T-cell (primary cell): ENCODE measurements at places on chromosomes 1 and 21.
A peak's percentile ranks its signal among the peaks of the same experiment; 100 is the strongest.

DNA sequence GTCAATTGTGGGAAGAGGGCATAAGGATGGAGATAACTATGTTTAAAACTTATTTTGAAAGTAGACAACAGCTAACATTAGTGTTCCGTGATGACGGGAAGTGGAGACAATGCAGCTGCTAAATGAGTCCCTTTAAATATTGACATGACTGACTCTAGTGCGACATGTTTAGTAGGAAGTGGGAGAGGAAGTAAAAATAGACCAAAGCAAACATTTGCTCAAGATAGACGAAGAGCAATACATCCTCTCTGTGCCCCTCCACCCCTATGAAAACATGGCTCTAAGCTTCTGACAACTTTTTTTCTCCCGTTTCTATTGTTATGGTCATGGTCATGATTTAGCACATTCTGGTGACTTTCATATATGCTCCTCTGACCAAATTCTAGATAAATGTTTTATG, 60.0 kb upstream of the HMCN1 start:
- peaks cover 11% of the 10 kb centered on the region for H3K4me1 ChIP-seq
- H3K27ac ChIP-seq: peak overlapping the region; percentile 25
- DNase-seq: no peak

- no peak for DNase-seq
- no peaks in the 10 kb centered on the region for H3K36me3 ChIP-seq
Measured at GRCh38 chr1:185404907-185405568, 88.0 kb upstream of the IVNS1ABP start.

DNA sequence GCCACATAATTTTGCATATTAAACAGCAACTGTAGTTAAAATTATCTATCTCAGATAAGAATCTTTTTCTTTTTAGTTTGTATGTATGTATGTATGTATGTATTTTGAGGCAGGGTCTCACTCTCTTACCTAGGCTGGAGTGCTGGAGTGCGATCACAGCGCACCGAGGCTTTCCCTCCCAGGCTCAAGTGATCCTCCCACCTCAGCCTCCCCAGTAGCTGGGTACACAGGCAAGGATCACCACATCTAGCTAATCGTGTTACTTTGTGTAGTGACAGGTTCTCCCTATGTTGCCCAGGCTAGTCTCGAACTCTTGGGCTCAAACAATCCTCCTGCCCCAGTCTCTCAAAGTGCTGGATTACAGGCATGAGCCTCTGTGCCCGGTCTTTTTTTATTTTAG, 30.5 kb upstream of the PUM1 start:
- no peak overlapping the region for H3K4me3 ChIP-seq
- no peak for DNase-seq
- H3K36me3 ChIP-seq: no peaks in the 10 kb centered on the region
- H3K27me3 ChIP-seq: peaks cover 3% of the 10 kb centered on the region

DNA sequence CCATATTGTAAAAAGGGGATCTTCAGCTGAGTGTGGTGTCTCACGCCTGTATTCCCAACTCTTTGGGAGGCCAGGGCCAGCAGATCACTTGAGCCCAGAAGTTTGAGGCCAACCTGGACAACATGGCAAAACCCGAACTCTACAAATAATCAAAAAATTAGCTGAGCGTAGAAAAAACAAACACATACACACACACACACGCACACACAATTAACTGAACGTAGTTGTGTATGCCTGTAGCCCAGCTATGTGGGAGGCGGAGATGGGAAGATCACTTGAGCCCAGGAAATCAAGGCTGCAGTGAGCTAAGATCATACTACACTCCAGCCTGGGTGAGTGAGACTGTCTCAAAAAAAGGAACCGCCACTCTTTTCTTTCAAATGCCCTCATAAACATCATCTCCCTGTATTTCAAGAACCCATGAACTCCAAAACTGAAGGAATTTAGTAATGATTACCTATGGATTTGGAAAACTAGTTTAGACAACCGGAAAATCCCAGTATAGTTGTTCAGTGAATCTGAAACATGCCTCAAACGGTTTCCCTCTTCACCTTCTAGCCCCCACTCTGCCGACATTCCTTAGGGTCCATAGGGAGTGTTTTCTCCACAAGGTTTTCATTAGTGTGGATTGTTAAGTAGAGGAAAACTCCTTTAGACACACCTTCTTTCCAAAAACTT, 4.5 kb downstream of the TXNIP start:
- H3K27me3 ChIP-seq: no peaks in the 10 kb centered on the region
- peaks cover 8% of the 10 kb centered on the region for H3K36me3 ChIP-seq
- H3K4me3 ChIP-seq: peak overlapping the region; percentile 100

DNA sequence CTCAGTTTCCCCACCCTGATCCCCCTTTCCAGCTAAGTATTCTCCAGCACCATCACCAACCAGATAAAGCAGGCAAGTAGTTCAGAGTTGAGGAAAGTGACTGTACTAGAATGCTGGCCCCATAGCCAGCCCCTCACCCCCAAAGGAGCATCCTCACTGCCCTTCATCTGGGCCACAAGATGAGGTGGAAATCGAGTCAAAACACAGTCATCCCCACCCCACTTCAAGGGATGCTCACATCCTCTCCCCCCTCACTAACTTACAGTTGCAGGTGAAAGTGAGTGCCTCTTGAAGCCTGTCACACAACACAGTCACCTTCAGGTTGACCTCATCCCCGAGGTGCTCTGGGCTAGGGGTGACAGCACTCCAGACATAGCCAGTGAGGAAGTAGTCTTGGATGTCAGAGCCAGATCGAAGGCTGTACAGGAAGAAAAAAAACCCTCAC, 30.4 kb downstream of the PIK3C2B start:
- no peak overlapping the region for H3K27ac ChIP-seq
- no peak for DNase-seq
- peaks cover 58% of the 10 kb centered on the region for H3K4me1 ChIP-seq
- no peaks in the 10 kb centered on the region for H3K27me3 ChIP-seq
- peaks cover 14% of the 10 kb centered on the region for H3K36me3 ChIP-seq
- H3K4me3 ChIP-seq: no peak overlapping the region

DNA sequence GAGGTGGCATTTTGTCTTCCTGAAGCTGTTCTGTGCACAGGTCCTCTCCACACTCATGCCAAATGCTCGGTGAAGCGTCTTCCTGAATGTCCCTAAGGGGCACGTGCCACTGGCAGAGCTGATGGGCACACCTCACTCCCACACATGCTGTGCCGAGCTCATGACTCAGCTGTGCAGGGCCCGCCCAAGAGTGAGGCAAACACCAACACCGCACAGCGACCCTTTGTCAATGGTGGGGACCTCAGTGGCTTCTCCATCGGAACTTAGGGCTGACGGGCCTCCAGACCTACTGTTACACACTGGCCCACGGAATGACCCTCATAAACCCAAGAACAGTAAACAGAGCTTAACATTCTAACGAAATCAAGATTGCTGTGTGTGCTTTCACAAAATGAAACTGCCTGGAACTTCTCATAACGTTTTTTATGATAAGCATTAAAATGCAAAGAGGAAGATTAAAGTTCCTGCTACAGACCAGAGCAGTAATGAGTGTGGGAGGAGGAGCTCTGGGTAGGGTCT, 89.3 kb downstream of the SIM2 start:
- no peak overlapping the region for H3K27ac ChIP-seq
- H3K4me1 ChIP-seq: no peaks in the 10 kb centered on the region
- DNase-seq: no peak
- no peak overlapping the region for H3K4me3 ChIP-seq
- H3K36me3 ChIP-seq: no peaks in the 10 kb centered on the region

DNA sequence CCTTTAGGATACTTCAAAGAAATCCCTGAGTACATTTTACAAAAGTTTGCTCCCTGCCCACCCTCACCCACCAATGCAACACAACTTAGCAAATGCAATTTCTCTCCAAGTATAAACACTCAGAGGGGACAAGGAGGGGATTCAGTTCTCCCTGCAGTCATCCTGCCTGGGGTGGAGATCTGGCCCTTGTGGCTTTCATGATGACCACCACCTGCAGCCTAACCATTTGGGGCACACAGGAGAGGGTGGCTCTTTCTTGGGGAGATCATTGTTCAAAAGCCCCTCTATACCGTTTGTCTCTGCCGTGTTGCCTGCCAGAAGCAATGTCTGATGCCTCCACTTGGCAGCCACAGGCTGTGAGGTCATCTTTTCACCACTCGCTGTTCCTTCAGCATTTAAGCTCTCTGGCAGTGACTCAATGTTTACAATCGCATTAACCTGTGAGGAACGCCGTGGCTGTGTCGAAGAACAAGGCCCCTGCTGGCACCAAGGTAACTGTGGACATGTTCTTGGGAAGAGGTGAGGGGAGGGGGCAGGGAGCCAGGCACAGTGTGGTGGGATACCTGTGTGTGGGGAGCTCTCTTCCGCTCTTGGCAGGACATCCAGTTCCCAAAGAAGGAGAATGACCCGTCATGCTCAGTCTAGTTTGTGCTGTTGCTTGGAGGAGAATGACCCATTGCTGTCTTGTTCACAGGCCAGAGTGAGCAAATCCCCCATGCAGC, 103.9 kb upstream of the DUSP10 start:
- peaks cover 4% of the 10 kb centered on the region for H3K27me3 ChIP-seq
- H3K27ac ChIP-seq: no peak overlapping the region
- no peak overlapping the region for H3K4me3 ChIP-seq
- no peak for DNase-seq
- no peaks in the 10 kb centered on the region for H3K4me1 ChIP-seq

DNA sequence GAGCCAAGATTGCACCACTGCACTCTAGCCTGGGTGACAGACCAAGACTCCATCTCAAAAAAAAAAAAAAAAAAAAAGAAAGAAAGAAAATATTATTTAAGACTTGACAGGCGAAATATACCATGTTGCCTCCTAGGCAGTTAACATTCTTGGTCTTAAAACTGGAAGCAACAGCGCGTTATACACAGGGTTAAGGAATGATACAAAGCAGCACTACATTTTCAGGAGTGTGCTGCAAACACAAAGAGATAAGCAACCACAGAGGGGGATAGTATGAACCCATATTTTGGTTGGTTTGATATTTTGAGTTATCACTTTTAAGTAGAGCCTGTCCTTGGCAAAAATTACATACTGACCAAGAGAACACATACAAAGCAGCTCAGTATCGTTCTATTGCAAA, 25.1 kb downstream of the USP24 start:
- no peak for DNase-seq
- H3K4me3 ChIP-seq: no peak overlapping the region
- H3K27me3 ChIP-seq: no peaks in the 10 kb centered on the region
- H3K27ac ChIP-seq: no peak overlapping the region

- no peak for DNase-seq
- no peaks in the 10 kb centered on the region for H3K4me1 ChIP-seq
- H3K27ac ChIP-seq: no peak overlapping the region
- peaks cover 15% of the 10 kb centered on the region for H3K27me3 ChIP-seq
- H3K4me3 ChIP-seq: no peak overlapping the region
- no peaks in the 10 kb centered on the region for H3K36me3 ChIP-seq
Measured at GRCh38 chr1:111730706-111731105, 8.5 kb downstream of the INKA2 start.

DNA sequence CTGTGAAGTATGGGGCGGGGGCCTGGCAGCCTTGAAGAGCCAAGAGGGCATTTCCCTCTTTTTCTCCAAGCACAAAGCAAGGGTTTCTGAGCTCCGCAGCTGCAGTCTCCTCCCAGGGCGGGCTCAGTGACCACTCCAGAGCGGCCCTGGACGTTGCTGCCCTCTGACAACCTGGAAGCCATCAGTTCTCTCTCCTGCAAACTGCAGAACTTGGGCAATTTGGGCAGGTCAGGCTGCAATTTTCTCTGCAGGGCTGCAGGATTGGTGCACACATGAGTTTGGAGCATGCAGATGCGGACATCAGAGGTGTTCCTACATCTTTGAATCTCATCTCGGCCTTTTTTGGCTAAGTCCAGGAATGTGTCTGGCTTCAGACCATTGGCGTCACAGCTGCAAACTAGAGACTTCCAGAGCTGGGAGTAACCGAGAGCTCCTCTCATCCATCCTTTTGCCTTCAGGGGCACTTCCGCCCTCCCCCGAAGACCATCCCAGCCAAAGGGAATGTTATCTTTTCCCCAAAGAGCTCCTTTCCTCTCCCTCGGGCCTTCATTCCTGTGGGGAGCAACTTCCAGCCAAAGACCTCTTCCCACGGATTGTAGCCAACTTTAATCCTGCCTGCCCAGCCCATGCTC, 139.6 kb upstream of the WNT4 start:
- no peak overlapping the region for H3K27ac ChIP-seq
- no peaks in the 10 kb centered on the region for H3K4me1 ChIP-seq
- DNase-seq: no peak
- H3K36me3 ChIP-seq: no peaks in the 10 kb centered on the region

DNA sequence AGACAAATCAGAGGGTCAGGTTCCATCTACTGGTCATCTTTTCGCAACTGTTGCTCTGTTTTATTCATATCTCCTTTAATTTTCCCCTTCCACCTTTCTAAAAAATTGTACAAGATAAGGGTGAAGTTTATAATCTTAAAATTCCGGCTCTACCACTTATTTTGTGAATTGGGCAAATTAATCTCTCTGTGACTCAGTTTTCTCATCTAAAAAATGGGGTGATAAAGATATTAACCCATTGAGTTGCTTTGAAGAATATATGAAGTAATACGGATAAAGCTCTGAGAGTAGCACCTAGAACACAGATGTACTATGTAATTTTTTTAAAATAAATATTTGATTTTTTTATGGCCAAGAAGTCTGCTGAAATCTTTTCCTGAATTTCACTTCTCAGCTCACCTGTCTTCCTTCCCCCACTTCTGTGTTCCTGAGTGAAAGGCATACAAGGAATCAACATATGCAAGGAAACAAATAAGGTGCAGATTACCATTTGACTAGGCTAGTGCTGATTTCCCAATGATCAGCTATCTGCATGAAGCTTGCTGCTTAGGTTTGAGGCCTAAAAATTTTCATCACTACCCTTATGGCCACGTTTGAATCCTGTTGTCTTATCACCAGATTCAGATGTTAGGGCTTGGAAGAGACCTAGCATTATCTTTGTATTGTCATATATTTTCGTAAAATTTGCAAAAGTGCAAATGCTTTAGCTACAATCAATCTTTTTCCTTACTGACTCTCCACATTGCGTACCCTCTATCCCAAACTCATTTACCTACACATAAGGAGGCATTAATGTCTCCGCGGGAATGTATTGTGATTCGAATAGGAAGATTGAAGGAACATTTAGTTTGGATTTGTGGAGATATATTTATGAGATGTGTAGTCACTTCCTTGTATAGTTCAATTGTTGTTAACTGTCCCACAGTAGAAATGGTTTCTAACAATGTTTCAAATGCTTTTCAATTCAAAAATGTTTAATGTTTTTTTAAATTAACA, 718.3 kb upstream of the PTBP2 start:
- H3K36me3 ChIP-seq: no peaks in the 10 kb centered on the region
- H3K27ac ChIP-seq: no peak overlapping the region

DNA sequence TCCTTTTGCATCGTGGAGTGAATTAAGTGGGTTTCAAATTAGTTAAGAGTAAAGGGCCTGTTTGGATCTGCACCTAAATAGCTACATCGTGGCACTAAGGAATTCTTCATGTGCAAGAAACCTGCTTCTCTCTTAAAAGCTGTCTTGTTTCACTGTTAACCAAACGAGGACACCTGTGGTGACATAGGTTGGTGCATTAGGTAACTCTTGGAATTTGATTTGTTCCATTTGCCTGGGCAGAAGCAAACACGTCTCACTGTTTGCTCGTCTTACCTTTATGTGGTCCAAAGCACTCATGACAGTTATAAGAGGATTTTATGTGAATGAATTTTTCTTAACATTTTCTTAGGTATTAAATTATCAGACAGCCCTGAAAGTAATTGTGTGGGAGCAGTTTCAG, 60.9 kb downstream of the PRDM2 start:
- DNase-seq: no peak
- peaks cover 37% of the 10 kb centered on the region for H3K4me1 ChIP-seq
- H3K27me3 ChIP-seq: no peaks in the 10 kb centered on the region
- H3K4me3 ChIP-seq: no peak overlapping the region

GRCh38 chr21:25895565-25896205, 160.9 kb downstream of the GABPA start:
- H3K27ac ChIP-seq: no peak overlapping the region
- H3K27me3 ChIP-seq: no peaks in the 10 kb centered on the region
- no peaks in the 10 kb centered on the region for H3K4me1 ChIP-seq
- H3K36me3 ChIP-seq: no peaks in the 10 kb centered on the region
- DNase-seq: peak; percentile 12
